ENCODE measurements at places on chromosomes 4 and X.

- no peak for DNase-seq
Measured at GRCh38 chr4:28469886-28470285, 1609.2 kb downstream of the STIM2 start.

DNA sequence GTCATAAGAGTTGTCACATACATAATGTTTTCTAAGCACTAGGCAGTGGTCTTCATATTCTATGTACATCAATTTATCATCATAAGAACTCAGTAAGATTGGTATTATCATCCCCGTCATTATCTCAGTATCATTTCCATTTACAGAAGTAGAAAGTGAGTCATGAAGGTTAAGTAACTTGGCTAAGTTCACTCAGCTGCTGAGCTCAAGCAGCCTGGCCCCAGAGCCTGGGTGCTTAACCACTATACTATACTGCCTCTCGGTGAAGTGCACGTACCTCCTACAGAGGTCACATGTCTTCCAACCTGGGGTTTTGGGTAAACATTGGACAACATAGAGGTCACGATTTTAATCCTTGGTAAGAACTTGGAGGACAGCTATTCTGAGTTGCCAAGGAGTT is 161.5 kb upstream of the GATB start:
- DNase-seq: no peak

- DNase-seq: no peak
Measured at GRCh38 chrX:10017872-10018271, 50.7 kb downstream of the CLDN34 start.

DNA sequence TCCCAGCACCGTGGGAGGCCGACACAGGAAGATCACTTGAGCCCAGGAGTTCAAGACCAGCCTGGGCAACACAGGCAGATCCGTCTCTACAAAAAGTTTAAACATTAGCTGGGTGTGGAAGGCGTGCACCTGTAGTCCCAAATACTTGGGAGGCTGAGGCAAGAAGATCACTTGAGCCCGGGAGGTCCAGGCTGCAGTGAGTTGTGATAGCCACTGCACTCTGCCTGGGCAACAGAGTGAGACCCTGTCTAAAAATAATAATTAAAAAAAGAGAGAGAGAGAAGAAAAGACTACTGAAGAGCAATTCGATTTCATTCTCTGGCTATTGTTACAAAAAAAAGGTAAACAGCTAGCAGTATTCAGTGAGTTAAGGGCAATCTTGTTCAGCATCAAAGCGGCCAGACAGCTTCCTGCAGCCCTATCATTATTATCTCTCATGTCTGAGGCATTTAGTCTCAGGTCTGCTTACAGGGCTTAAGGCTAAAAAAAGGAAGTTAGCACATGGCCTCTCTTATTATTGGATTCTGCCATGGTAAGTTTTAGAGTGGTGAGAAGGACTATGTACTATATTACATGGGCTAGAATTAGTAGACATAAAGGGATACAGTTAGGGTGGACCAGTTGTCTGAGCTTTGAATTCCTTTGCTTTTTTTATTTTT is 37.9 kb downstream of the ARHGEF6 start:
- no peak for DNase-seq

- no peak for DNase-seq
Measured at GRCh38 chr4:188270273-188271069, 131.2 kb downstream of the TRIML1 start.

DNA sequence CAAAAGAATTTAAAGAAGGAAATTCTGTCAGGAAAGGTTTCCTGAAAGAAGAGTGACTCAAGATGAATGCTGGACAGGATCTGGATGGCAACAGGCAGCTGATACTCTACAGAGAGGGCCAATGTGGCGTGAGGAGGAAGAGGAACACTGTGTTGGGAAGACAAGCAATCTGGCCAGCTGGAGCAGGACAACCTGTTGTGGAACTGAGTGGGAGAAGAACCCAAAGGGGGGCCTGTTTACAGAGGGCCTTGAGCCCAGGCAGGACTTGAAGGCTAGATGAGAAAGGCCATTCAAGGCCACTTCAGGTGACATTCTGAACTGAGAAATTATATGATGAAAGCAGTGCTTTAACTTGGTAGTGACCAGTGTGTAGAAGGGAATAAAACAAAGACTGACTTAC is 8.5 kb downstream of the OTUD4 start:
- no peak for DNase-seq

- peak; percentile 99 for DNase-seq
Measured at GRCh38 chr4:111678479-111678878, 466.8 kb upstream of the FAM241A start.

GRCh38 chrX:103739421-103739820 is 28.7 kb downstream of the TMEM31 start:
- no peak for DNase-seq

- DNase-seq: no peak
Measured at GRCh38 chr4:55955710-55956109, 7.0 kb downstream of the CEP135 start.

GRCh38 chr4:152990471-152991131 is 54.5 kb downstream of the FHDC1 start:
- DNase-seq: no peak

DNA sequence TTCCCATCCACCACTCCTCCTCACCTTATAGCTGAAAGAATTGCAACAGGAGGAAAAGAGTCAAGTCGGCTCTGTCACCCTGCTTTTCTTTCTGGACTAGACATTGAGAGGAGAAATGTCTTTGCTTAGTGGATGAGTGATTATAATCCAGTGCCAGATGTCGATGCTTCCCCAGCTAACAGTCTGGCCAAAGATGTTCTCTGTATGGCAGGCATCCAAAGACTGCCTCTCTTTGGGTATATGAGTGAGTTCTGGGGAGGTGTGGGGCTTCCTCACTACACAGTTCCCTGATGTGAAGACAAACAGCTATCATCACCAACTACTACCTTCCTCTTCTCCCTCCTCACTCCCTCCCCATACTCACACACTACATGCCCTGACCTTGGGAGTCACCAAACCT is 90.9 kb downstream of the COMMD8 start:
- no peak for DNase-seq

DNA sequence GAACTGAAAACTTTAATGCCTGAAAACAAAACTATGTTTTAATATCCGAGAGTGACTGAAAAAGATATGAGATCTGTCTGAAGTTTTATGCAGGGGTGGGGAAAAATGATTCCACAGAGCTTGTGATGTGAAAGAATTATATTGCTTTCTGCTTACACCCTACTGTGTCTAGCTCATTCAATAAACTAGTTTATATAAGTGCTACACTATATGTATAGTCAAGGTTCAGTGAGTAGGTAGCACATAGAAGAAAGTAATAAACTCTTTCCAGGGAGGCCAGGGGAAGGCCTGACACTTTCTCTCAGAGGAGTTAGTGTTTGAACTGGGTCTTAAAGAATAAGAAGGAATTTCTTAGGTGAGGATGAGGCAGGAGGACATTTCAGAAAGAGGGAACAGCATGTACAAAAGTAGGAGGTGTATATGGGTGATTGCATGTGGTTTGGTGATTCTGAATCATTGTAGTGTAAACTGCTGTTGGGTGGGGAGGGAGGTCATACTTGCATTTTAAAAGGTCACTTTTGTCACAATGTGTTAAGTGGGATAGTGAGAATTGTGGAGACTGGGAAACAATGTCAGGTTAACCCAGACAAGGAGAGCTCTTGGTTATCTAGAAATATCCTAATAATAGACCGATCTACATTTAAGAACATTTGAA is 25.1 kb upstream of the TEX13D start:
- no peak for DNase-seq

- DNase-seq: no peak
Measured at GRCh38 chr4:86326400-86326799, 33.5 kb downstream of the MAPK10 start.

- DNase-seq: peak; percentile 9
Measured at GRCh38 chr4:99885063-99885664, 9.1 kb downstream of the LAMTOR3 start.

DNA sequence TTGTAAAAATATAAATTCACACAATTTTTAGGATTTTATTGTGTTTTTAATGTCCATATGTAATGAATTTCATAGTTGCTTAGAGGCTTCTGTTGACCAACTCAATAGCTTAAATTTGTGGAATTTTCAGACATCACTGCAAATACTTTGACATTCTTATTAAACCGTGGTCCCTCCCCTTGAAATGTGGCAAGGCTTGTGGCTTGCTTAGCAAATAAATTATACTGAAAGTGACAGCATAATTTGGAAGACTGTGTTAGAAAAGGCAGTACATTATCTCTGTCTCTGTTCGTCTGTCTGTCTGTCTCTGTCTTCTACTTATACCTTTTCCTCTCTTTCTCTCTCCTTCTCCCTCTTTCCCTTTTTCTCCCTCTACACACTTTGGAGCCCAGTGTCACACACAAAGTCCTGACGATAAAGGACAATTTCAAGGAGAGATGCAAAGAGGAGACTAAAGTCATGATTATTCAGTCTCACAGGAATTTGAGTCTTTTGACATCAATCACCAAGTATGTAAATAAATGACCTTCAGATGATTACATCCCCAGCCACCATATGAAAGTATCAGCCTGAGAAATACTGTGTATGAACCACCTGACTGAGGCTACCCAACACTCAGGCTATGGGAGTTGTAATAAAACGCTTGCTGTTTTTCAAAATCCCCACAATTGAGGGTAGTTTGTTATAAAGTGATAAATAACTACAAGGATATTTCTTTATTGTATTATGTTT is 21.0 kb upstream of the UGT2B7 start:
- no peak for DNase-seq

DNA sequence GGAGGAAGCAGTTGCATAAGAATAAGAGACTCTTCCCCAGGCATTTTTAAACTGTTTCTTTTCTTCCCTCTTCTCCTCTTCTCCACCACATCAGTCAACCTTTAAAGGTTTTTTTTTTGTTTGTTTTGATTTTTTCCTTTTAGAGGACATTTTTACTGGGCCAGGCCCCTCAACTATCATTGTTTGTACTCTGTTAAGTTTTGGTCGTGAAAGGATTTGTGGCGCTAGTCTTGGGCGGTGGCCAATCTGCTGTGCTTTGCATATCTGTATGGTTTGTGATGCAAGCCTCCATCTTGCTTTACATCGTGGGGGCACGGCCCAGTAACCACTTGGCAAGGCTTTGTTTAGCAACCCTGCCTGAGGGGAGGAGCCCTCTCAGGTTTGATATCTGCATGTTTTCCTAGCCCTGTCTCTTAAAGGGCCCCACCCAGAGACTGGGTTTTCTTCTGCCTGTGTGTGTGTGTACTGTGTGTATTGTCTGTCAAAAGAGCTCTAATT is 101.9 kb upstream of the SLITRK2 start:
- DNase-seq: no peak

GRCh38 chrX:21490341-21490740 is 116.1 kb downstream of the CNKSR2 start:
- no peak for DNase-seq

DNA sequence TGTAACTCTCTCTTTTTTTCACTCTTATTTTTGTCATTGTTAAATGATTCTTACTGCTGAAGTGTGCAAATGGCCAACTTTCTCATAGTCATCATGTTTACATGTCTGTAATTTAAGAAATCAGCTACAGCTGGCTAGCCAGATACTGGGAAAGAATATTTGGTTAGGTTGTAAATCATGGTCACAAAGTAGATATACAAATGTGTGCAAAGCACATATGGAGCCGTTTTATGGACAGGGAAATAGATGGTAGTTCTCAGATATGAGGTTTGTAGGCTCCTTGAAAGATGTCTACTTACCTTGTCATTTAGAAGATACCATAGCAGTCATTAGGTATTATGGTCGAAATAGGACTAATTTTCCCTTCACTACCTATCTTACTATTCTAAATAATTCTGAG is 430.4 kb downstream of the ADGRL3 start:
- no peak for DNase-seq
